ENCODE measurements at places on chromosomes 7 and 10.
A peak's percentile ranks its signal among the peaks of the same experiment; 100 is the strongest.

GRCh38 chr10:30238836-30239235 lies 110.2 kb downstream of the MTPAP start:
- DNase-seq: peak; percentile 8

GRCh38 chr7:78184299-78184698 lies 385.7 kb downstream of the PHTF2 start:
- DNase-seq: no peak

- DNase-seq: no peak
Measured at GRCh38 chr10:61911425-61911824, 9.9 kb downstream of the ARID5B start.

GRCh38 chr7:106767498-106768323 lies 97.4 kb upstream of the PIK3CG start:
- DNase-seq: no peak

- no peak for DNase-seq
Measured at GRCh38 chr7:39609113-39609934, 14.0 kb upstream of the RALA start.

- no peak for DNase-seq
Measured at GRCh38 chr7:111997546-111997945, 208.7 kb downstream of the DOCK4 start.

DNA sequence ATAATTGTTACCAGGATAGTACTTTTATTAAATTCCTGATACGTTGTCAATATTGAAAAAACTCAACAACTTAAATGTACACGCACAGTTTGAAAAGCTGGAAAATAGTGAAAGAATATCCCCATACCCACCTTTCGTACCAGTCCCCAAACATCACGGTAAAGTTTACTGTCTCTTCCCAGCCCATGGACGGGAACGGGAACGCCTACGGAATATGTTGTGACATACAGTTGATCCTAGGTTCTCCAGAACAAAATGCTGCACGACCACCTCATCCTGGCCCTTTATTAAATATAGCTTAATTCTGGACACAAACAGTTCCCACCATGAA lies 527 bp upstream of the BCAP29 start:
- no peak for DNase-seq

DNA sequence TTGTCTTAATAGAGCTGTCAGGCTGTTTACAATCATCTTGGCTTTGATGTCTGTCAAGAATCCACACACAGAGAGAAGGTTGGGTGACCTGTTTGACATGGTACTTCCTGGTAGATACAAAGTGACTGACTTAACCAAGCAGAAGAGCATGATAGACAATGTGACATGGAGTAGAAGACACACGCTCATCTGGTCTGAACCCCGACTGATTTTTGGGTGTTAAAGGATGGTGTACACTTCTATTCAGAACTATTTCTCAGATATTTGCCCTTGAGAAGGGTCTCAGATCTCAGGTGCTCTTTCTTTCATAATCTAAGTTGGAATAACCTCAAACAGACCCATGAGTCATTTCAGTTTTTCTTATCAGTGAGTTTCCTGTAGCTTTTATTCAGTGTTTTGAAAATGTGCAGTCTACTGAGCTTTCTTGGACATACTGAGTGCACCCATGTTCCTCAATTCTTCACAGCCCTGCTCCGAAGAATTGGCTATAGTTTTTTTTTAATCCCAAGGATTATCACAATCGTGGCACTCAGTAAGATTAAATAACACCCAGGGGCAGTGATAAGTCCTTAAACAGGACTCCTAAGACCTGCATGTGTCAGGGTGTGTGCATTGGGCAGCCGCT lies 46.4 kb upstream of the NXPH1 start:
- DNase-seq: no peak

DNA sequence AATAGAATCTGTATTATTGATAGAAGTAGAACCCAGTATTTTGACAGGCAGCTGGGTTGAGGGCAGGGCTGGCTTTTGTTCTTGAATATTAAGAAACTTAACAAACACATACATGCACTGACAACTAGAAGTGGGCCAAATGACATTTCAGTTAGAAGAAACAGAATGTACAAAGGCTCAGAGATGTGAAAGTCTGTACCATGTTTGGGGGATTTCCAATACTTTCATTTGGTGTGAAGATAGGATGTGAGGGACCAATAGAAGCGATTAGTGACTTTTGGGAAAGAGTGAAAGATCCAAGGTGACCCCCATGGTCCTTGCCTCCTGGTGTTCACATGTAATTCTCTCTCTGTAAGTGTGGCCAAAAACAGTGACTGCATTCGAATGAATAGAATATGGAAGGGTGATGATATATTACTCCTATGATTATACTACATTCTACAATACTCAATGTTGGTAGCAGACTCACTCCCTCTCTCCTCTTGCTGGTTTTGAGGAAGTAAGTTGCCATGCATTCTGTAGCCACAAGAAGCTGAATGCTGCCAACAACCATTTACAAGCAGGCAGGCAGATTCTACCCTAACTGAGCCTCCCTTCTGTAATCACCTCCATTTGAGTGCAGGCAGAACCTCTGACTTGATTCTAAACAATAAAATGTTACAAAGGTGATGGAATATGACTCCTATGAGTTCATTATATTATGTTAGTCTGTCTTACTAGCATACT lies 151.4 kb downstream of the TMEM168 start:
- no peak for DNase-seq

DNA sequence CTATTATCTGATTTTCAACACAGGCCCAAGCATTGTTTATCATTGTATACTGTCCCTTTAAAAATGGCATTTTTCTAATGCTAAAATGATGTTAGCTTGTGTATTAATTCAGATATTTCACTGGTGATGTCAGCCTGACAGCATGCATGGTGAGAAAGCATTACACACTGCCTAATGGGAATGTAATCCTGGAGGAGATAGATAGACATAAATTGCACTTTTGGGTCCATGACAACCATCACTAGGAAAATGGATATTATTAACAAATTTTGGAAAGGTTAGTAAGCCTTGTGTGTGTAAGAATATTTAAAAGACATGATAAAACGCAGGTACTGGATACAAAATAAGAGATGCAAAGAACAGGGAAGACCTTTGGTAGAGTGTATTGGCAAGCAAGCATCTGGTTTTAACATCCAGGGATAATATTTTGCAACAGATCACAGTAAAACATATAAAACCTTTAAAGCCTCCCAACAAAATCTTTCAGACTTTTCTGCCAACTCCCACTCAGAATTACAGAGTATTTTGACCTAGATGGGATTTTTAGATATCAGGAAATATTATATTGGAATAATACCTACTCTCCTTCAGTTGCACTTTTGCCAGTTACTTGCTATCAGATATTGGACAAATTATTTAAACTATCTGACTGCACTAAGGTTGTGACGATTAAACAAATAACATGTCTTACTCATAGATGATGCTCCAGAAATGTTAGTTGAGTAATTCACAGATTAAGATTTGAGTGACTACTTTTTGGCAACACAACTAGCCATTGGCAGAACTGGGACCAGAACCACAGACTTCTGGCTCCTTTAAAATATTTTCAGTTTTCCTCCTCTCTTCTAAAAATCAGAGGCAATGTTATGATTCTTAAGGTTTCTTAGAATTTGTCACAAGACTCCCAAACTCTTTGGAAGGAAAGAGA lies 291.6 kb upstream of the SEMA3C start:
- no peak for DNase-seq

- DNase-seq: no peak
Measured at GRCh38 chr7:16592395-16592794, 53.2 kb downstream of the ANKMY2 start.

DNA sequence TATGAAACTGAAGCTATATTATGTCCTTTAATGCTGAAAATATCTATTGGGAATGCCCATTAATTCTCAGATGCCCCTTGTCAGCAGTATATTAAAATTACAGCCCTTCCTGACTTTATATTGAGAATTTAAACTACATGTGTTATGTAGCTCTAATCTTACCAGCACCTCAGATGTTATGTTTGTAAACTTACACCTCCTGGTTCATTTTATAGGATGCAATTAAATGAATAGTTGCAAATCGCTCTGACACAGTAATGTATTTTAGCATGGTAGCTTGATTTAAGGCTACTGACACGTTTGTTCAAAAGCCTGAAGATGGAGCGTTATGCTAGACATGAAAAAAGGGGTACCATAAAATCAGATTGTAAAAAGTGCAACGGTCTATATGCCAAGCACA lies 35.0 kb upstream of the MET start:
- no peak for DNase-seq

DNA sequence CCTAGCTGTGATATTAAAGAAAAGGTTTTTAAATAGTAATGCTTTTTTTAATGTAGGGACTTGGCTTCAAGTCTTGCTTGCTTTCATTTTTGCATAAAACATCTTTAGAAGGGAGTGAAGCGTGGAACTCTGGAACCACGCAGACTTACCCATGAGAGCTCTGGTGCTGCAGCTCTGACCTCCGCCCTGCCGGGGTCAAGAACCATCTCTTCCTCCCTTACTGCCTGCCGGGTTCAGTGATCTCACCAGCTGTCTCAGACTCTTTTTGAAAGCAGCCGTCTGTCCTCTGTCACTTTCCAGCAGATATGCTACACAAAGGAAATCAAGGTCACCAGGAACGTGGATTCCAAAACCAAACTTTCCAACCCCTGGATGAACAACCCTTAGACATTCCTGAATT lies 353.8 kb downstream of the GPR37 start:
- DNase-seq: no peak

DNA sequence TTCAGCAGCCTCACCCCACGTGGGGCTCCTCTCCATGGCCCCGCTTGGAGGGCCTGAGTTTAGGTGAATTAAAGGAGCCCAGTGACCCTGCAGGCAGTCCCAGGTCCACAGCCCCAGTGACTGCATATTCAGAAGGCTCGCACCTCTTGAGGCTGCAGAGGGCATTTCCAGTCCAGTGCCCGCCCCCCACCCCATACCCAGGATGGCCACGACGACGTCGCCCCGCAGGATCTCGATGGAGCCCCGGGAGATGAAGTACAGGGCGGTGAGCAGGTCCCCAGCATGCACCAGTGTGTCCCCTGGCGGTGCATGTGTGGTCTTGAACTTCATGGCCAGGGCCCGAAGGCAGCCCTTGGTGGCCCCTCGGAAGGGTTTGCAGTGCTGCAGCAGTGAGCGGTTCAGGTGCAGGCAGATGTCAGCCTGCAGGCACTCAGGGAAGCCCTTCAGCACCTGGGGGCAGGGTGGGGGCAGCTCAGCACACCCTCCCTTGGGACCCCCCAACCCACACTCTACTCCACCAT lies 28.1 kb downstream of the KCNH2 start:
- no peak for DNase-seq

DNA sequence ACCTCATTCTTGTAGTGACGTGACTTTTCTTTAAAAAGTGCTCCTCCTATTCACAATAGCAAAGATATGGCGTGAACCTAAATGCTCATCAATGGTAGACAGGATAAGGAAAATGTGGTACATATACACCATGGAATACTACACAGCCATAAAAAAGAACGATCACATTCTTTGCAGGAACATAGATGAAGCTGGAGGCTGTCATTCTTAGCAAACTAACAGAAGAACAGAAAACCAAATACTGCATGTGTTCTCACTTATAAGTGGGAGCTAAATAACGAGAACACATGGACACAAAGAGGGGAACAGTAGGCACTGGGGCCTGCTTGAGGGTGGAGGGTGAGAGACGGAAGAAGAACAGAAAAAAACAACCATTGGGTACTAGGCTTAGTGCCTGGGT lies 59.9 kb upstream of the FGFR2 start:
- no peak for DNase-seq

DNA sequence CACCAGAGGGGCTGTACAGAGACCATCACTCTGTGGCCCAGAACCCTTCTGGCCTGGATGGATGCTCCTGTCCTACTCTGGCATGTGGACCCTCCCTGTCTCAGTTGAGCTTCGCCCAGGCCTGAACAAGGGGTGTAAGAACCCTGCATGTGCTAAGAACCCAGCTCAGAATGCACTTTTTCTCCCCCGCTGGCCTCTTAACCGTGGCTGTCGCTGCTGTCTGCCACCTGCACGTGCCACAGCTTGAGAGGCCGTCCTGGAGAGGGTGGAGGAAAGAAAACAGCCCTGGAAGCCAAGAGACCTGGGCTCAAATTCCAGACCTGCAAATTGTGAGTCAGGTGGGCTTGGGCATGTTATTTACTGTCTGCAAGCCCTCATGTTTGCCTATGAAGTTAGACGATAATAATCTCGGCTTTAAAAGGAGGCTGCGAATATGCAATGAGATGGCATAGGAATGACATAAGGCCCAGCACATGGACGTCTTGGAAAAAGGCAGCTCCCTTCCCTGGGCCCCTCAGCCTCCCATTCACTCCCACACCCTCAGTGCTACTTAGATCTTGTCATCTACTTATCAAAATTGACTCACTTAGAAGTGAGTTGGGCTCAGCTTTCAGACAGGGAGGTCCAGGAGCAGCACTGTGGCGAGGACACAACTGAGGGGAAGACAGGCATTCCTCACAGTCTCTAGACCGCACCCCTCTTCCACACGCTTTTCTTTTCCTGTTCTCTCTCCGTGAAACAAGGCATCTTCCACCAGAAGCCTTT lies 31.4 kb downstream of the FIGNL1 start:
- DNase-seq: no peak

GRCh38 chr10:7635408-7636125 lies 31.2 kb downstream of the ITIH5 start:
- no peak for DNase-seq

GRCh38 chr7:31896925-31897324 lies 173.3 kb downstream of the PDE1C start:
- no peak for DNase-seq
